Left forelimb (tissue), 1 donor: ENCODE measurements at places on chromosomes 4 and X.
A peak's percentile ranks its signal among the peaks of the same experiment; 100 is the strongest.

DNA sequence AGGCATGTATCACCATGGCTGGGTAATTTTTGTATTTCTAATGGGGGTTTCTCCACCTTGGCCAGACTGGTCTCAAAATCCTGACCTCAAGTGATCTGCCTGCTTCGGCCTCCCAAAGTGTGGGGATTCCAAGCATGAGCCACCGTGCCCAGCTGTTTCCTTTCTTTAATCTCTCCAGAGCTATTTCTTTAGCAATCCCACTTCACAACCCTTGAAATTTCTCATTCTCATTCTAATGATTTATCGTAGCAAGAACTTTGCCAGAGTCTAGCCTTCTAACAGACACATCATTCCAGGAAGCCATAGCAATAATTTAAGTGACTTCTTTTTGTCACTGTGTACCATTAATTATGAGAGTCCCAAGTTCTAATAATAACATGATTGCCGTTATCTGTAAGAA lies 68.6 kb downstream of the RXFP1 start:
- DNase-seq: no peak

DNA sequence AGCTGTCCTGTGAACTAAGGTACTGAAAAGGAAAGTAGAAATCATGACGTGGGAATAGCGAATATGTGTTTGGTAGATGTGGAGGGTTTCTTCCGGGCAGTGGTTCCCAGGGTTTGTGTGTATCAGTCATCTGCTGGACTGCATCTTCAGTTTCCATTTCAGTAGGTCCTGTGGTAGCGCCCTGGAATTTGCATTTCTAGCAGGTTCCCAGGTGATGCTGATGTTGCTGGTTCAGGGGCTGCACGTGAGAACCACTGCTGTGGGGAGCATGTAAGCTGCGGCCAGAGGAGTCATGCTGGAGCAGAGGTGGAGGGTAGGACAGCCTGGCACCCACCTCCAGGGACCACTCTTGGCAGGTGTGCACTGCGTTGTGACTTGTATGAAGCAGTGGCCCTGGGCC lies 47.1 kb downstream of the ARHGAP10 start:
- DNase-seq: no peak

- DNase-seq: no peak
These were observed 22.2 kb upstream of the HMX1 start for GRCh38 chr4:8893624-8894423.

- DNase-seq: no peak
These were observed 1025.5 kb downstream of the STIM2 start for GRCh38 chr4:27886120-27886519.

- DNase-seq: no peak
These were observed 4.0 kb downstream of the C4orf46 start for GRCh38 chr4:158667651-158668198.

DNA sequence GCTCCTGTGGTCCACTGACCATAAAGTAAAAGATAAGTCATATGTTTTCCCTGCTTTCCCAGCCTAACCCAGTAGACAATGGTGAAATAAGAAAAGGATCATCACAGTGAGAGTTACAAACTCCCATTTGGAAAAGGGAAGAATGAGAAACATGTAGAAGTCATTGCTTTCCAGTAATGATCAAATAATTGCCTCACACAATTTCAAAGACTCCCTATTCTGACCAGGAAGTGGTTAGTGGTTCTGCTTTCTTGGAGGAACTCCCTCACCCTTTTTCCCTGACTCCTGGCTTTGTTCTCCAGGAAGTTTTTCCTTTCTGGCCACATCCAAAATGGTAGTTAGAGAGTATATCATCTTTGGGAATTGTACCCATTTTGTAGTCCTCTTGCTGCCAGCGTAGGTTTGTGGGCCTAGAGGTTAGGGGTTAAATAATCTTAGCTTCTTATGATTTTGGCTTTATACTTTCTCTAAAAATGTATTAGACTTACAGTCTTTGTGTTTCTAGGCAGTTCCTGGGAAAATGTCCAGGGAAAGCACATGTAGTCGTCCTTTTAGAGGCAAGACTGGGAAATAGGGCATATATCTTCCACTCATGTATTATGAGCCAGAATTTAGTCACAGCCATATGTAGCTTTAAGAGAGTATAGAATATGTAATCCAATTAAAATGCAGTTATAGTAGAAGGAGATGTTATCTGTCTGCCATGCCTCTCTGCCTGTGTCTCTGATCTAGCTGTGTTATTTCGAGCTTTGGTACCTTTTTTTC lies 10.5 kb downstream of the VAMP7 start:
- no peak for DNase-seq

- DNase-seq: peak; percentile 97
These were observed at the start of the genes GRK4 and NOP14 for GRCh38 chr4:2963175-2963965. GRK4 (plus strand) TSS chr4:2963571; CDS start chr4:2964071, 500 bp downstream. NOP14 (minus strand) TSS chr4:2963406; CDS start chr4:2963319, 87 bp downstream.

GRCh38 chr4:2860391-2861348 lies 17.0 kb downstream of the ADD1 start:
- DNase-seq: no peak

- DNase-seq: no peak
These were observed 296.2 kb downstream of the FRMPD4 start for GRCh38 chrX:12434493-12434892.

DNA sequence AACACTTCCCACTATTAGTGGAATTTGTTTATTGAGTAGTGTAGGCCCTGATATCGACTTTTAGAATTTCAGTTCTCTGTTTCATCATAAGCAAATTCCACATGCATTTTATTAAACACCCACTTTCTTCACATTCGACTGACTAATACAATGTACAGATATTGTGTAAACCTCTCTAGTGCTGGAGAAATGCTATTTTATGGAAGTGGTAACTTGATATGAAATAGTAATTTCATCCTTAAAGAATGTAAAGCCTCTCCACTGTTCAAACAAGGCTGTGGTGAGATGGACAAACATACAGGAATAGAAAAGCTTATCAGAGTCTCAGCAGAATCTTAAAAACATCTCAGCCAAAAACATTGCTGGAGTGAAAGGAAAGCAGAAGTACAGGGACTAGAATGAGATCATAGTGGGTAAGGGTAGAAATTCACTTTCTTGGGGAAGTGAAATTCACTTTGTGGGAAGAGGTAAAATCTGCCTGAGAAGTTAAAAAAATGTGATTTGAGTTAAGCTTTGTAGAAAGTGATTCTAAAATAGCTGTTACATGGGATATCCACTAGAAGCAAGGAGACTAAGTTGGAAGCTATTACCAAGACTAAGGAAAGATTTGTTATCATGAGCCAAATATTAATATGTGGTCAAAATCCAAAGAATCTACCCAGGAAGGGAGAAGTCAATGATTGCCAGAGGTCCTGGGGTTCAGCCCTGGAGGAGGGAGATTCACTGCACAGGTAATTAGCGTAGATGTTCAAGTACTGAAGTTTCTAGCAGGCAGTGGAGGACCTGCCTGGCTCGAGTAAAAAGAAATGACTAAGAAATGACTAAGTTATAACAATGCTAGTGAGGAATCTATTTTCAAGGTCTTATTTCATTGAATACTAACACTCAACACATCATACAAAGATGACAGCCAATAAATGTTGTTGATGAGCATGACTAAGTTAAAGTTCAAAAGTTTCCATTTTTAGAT lies 398.3 kb upstream of the FAM47C start:
- DNase-seq: no peak

DNA sequence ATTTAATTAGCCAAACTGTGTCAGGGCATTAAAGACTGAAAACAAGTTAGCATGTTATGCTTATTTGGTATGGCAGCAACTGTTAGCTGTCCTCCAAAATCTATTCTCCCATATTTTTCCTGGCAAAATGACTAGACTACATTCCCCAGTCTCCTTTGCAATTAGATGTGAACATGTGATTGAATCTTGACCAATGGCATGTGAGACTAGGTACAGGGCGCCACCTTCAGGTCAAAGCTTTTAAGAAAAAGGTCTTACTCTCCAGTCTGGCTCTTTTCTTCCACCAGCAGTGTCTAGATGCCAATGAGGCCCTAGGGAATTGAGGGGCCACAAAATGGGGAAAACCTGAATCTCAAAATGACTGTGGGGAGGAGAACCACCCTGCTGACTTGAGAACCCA lies 408.2 kb downstream of the SMARCA1 start:
- no peak for DNase-seq

DNA sequence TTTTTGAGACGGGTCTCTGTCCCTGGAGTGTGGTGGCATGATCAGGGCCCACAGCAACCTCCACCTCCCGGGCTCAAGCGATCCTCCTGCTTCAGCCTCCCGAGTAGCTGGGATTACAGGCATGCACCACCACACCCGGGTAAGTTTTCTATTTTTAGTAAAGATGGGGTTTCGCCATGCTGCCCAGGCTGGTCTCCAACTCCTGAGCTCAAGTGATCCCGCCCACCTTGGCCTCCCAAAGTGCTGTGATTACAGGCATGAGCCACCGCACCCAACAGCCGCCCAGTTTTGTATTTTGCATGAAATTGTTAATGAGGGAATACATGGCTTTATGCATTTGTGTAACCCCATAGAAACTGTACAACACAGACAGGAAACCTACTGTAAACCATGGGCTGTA lies 2.8 kb upstream of the ARHGAP4 start:
- DNase-seq: no peak

GRCh38 chr4:184281231-184282139 lies 63.8 kb upstream of the ENPP6 start:
- DNase-seq: no peak

DNA sequence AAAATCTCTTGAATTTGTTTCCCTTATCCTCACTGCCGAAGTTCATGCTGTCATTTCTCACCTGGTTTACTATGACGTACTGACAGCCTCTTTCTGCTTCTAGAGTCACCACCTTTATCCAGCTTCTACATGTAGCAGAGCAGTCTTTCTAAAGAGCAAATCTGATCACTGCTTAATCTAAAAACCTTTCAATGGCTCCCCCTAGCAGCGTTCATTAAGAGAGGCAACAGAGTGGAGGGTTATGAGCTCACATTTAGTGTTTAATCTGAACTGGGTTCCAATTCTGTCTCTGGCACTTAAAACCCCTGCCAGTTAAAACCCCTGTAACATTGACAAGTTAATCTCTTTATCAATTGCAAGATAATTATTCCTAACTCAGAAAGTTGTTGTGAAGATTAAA lies 4.4 kb downstream of the RBPJ start:
- no peak for DNase-seq

DNA sequence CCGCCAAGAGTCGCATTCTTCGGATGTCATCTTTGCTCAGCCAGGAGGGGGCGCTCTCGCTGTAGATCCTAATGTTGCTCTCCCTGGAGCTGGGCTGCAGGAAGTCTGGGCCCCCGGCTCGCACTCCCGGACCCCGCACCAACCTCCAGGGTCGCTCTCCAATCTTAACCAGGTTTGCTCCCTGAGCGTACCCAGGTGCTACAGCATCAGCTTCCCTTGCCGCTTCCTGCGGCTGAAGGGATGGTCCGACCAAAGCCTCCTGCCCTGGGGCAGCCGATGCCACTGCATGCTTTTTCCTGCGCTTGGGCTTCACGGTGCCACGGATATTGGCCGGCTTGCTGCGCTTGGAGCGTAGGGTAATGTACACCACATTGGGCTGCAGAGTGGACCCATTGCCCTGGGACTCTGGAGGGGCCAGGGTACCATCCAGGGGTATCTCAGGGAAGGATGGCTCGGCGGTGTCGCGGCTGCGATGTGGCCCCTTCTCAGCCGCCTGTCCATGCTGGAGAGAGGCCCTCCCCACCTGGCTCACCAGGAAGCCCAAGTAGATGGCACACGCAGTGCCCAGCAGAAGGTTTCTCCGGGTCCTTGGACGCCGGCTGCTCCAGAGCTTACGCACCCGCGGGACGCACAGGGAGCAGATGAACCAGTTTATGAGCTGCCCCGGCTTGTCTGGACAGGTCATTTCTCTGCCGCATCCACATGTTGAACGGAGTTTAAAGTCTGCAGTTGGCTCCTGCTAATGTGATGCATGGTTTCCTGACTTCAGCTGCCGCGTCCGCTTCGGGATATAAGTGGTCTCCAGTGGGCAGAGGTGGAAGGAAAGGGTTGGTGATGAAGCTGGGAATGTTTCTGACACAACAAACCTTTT lies 1.9 kb downstream of the GASK1B start:
- peak; percentile 69 for DNase-seq

GRCh38 chrX:78754917-78755316 lies 7.4 kb downstream of the LPAR4 start:
- no peak for DNase-seq

- no peak for DNase-seq
These were observed 529 bp upstream of the CITED1 start for GRCh38 chrX:72306085-72306801.

- DNase-seq: no peak
These were observed 133.0 kb downstream of the MAD2L1 start for GRCh38 chr4:119933606-119934005.

DNA sequence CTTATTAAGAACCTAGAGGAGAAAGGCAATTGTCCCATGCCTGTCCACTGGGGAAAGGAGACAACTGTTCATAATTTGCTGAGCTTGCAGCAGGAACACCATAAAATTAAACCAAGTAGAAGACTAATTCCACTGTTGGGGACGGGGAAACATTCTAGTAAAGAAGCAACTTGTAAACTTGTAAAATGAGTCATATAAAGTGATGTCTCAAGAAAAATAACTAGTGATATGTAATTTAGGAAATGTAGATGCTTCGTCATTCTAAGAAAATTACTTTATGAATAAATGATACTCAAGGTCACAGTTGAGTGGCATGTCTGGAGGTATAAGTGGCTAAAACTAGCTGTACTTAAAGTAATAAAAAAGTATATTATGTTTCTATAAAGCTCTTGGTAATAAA lies 121.2 kb upstream of the MID1 start:
- DNase-seq: no peak

GRCh38 chr4:102707150-102707549 lies 53.6 kb downstream of the MANBA start:
- no peak for DNase-seq

- no peak for DNase-seq
These were observed 284.4 kb upstream of the SFRP2 start for GRCh38 chr4:154073107-154073822.

- DNase-seq: no peak
These were observed 179.0 kb downstream of the SPCS3 start for GRCh38 chr4:176498617-176499256.

DNA sequence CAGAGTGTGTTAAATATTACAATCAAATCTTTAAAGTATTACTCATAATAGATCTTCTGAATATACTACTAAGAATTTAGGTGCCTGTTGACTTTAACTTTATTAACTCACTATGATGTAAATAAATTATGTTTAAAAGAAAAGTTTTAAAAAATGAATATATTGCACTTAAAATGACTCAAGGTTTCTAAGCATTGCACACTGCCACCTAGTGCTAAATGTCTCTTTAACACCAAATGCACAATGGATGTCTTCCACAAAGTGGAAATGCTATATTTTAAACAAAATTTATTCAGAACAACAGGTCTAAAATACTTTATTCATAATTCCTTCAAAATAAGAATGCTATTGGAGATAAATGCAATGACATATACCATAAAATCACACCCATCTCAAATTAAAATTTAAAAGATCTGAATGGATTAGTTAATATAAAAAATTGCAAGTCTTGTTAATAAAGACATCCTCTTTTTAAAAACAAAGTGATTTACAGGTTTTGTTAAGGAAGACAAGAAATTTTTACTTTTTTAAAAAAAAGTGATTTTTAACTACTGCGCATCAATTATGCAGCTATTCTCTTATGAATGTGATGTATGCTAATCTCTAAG lies 5.5 kb downstream of the INPP4B start:
- no peak for DNase-seq

DNA sequence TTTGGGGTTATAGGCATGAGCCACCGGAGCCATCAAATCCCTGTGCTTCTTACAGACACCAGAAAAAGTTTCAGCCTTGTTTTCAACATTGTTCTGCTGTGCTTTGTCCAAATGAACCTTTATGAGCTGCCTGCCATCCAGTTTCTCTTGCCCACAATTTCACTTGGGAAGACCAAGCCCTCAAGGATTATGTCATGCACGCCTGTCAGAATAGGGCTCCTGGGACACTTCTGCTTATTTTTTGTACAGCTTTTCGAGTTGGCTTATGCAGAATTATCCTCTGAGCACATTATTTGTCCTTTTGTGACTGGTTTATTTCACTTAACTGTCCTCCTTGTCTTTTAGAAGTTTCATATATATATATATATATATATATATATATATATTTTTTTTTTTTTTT lies 16.2 kb downstream of the UBE2K start:
- no peak for DNase-seq
